ENCODE measurements at places on chromosomes 5 and 9.
A peak's percentile ranks its signal among the peaks of the same experiment; 100 is the strongest.

- DNase-seq, result no peak
Observed at GRCh38 chr5:169474226-169474625, 109.3 kb upstream of the SPDL1 start.

- DNase-seq, result no peak
Observed at GRCh38 chr9:13485068-13485596, 205.6 kb upstream of the MPDZ start.

DNA sequence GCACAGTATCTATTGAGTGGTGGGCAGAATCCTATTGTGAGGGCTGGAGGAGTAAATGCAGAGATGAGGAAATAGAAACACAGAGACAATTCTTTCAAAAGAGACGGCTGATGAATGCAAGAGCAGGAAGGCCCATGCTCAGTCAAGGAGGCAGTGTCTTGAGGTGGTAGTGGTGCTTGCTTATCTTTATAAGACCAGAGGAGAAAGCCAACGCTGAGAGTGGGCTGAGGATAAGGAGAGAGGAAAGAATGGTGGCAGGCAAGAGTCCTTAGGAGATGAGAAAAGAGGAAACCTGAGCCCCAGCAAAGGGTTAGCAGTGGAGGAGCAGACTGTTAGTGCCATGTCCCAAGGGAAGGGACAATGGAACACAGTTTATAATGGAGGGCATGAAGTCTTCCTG is 86.0 kb downstream of the SNCAIP start:
- DNase-seq, result no peak

GRCh38 chr9:92564982-92565381 is 29.2 kb upstream of the ECM2 start:
- DNase-seq, result no peak

DNA sequence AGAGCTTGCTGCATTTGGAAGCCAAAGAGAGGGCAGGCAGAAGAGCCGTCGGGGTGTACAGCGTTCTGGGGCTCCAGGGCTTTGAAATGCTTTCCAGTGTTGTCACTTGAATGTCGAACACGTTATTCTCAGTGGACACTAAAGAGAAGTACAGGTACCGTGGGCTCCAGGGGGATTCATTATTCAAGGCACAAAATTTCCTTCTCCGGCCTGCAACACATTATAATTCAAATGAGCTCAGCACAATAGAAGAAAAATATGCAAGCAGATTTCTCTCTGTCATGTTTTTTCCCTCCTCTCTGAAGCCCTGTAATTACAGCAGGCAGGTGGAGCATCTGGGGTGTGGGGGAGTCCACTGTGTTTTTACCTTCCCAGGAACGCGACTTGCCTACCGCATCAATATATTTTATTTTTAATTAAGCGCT is 293.1 kb downstream of the ZSWIM6 start:
- DNase-seq, result no peak

DNA sequence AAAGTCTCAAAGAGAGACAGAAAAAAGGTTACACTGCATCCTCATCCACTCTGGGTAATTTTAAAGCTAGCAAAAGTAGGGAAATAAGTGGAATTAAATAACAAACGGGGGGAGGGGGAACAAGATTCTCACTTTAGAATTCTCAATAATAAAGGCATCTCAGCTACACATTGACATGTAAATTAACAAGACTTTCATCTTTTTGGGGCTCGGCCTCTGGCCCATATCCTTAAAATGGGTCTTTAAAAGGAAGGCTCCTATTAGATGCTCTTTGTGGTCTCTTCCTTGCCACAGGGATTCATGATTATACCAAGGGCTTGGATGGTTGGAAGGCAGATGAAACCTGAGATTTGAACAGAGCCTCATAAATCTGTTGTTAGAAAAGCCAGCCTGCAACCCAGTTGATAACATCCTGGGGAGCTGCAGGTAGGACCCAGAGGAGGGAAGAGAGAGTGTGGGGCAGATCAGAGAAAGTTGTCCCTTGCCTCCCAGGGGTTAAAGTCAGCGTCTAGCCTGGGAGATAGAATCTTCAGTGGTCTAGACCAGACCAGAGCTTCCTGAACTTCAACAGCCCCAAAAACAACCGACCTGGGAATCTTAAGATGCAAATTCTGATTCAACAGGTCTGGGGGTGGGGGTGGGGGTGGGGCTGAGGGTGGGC is 135.9 kb downstream of the GCNT1 start:
- no peak for DNase-seq

DNA sequence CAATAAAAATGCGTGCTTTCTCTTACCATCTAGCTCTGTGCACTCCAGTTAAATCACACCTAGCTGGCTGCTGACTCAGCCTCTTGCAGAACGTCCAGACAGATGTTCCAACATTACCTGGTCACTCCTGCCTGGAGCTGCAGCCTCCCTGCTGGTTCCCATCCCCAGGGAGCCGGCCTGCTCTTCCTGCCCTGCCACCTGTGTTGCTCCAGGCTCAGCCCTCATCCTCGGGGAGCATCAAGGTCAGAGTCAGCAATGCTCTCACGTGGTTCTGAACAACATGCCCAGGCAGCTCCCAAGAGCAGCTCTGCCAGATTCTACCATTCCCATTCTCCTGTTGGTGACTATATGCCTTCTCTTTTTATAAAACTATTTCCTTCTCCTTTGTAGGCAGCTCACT is 81.3 kb downstream of the GADD45G start:
- DNase-seq, result peak; percentile 56

- no peak for DNase-seq
Observed at GRCh38 chr5:86971034-86971571, 296.6 kb upstream of the RASA1 start.

DNA sequence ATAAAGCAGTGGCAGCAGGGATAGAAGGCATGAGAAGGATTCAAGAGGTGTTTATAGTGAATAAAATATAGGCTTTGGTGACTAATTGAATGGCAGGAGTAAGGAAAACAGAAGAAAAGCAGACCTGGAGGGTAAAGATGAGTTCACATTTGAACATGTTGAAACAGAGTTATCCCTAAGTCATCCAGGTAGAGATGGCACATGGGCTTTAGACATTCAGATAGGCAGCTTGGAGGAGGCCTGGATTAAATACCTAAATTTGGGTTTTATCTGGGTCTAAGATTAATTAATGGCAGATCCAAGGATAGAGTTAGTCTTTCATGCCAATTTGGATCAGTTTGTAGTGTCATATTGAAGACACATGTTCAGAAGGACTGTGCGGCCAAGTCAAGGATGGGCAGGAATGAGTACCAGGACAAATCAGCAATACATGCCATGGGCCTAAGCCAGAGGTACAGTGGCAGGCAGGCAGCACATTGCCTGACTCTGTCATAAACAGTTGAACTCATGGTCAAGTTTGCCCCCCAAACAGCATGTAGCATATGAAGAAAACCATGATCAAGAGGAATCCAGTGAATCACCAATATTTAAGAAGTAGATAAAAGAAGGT is 115.5 kb upstream of the SLC12A2 start:
- DNase-seq, result no peak

- no peak for DNase-seq
Observed at GRCh38 chr9:76697554-76697953, 66.7 kb upstream of the PCA3 start.
